GM12878 (cell line): ENCODE measurements at places on chromosomes 7 and 10. TPM values are rescaled to one million over a fixed set of nuclear protein-coding genes. Genes with fewer than 3 reads are reported as not detected.

- H3K4me1 ChIP-seq, result no peaks in the 10 kb centered on the region
- H3K27me3 ChIP-seq, result no peaks in the 10 kb centered on the region
- no peak for DNase-seq
Measured at GRCh38 chr10:112739592-112740353, 210.3 kb upstream of the TCF7L2 start.

- H3K4me1 ChIP-seq, result no peaks in the 10 kb centered on the region
- H3K36me3 ChIP-seq, result no peaks in the 10 kb centered on the region
- DNase-seq, result no peak
- no peak overlapping the region for H3K4me3 ChIP-seq
- H3K27me3 ChIP-seq, result no peaks in the 10 kb centered on the region
Measured at GRCh38 chr10:104892879-104893617, 252.0 kb downstream of the SORCS3 start.

GRCh38 chr7:77202481-77202976 is 2.9 kb upstream of the FGL2 start:
- H3K4me1 ChIP-seq, result peaks cover 40% of the 10 kb centered on the region
- no peaks in the 10 kb centered on the region for H3K27me3 ChIP-seq
- no peaks in the 10 kb centered on the region for H3K36me3 ChIP-seq
- DNase-seq, result peak; percentile 83
- H3K4me3 ChIP-seq, result peak overlapping the region; percentile 26; the same call in 1 of the 2 replicates

DNA sequence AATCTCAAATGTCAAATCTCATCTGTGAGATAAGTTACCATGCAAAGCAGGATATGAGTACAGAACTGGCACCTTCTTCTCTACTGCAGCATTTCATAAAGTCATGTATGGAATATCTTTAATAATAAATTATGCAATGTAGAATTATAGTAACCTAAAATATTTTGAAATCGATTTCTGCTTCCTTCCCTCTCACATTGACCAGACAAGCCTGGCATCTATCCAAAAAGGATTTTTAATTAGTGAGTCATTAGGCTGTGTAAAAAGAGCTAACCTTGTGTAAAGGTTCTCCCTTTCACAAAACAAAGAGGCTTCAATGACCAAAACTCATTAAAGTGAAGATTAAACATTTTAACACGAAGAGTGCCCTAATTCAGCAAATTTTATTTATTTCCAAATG is 48.8 kb upstream of the EXOC6 start:
- no peaks in the 10 kb centered on the region for H3K36me3 ChIP-seq
- no peaks in the 10 kb centered on the region; the same call in 1 of the 2 replicates for H3K27me3 ChIP-seq
- no peak overlapping the region for H3K4me3 ChIP-seq
- no peaks in the 10 kb centered on the region for H3K4me1 ChIP-seq
- DNase-seq, result no peak
- H3K27ac ChIP-seq, result no peak overlapping the region

DNA sequence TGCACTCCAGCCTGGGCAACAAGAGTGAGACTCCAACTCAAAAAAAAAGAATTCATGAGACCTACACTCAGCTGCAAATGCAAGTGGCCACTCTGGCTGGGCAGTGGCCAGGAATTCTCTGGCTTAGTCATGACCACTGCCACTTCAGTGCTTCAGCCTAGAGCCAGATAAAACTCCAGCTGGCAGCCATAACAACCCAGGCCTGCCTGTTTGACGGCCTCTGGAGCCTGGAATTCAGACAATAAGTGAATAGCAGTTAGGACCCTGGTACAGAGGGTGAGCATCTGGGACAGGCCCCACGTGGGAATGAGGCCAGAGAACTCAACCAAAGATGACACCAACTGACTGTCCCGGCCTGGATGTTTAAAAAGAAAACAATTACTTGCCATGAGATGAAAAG is 18.9 kb downstream of the RCC1L start:
- peaks cover 18% of the 10 kb centered on the region for H3K36me3 ChIP-seq
- no peak overlapping the region for H3K4me3 ChIP-seq
- no peaks in the 10 kb centered on the region for H3K4me1 ChIP-seq
- H3K27me3 ChIP-seq, result no peaks in the 10 kb centered on the region

GRCh38 chr7:106377847-106378361 is 93.1 kb upstream of the NAMPT start:
- DNase-seq, result no peak
- H3K4me3 ChIP-seq, result no peak overlapping the region
- H3K27me3 ChIP-seq, result no peaks in the 10 kb centered on the region
- no peaks in the 10 kb centered on the region for H3K4me1 ChIP-seq
- no peak overlapping the region for H3K27ac ChIP-seq

DNA sequence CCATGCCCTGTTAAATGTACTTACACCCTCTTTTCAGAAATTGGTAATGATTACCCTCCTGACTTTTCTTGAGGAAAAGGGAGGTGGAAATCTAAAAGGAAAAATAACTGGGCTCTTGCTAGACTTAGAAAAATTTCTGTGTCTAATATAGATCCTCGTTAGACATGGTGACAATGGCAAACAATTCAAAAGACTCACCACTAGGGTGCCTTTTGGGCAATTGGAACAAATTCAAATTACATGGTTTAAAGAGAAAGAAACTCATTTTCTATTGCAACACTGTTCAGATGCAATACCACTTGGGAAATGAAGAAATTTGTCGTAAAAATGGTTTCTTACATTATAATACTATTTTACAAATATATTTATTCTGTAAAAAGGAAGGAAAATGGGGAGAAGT is 950.1 kb downstream of the GRM8 start:
- no peaks in the 10 kb centered on the region for H3K4me1 ChIP-seq
- DNase-seq, result no peak
- no peaks in the 10 kb centered on the region for H3K36me3 ChIP-seq
- H3K4me3 ChIP-seq, result no peak overlapping the region
- H3K27me3 ChIP-seq, result no peaks in the 10 kb centered on the region
- no peak overlapping the region for H3K27ac ChIP-seq

DNA sequence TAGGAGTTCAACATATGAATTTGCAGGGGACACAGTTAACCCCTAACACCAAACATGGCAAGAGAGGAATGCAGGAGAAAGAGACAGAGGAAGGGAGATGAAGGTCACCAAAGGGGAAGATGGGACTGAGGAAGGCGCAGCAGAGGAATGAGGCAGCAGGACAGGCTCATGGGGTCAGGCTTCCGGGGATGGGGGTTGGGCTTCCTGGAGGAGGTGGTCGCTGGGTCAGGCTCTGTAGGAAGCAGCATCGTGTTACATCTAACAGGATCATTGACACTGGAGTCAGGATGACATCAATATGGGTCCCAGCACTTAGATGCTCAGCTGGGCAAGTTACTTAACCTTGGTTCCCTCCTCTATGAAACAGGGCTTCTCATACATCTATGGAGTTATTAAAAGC is 113.2 kb downstream of the NPTX2 start:
- H3K4me1 ChIP-seq, result no peaks in the 10 kb centered on the region
- no peaks in the 10 kb centered on the region for H3K36me3 ChIP-seq
- no peak overlapping the region for H3K27ac ChIP-seq
- DNase-seq, result no peak
- H3K4me3 ChIP-seq, result no peak overlapping the region
- H3K27me3 ChIP-seq, result no peaks in the 10 kb centered on the region; the same call in 1 of the 2 replicates

DNA sequence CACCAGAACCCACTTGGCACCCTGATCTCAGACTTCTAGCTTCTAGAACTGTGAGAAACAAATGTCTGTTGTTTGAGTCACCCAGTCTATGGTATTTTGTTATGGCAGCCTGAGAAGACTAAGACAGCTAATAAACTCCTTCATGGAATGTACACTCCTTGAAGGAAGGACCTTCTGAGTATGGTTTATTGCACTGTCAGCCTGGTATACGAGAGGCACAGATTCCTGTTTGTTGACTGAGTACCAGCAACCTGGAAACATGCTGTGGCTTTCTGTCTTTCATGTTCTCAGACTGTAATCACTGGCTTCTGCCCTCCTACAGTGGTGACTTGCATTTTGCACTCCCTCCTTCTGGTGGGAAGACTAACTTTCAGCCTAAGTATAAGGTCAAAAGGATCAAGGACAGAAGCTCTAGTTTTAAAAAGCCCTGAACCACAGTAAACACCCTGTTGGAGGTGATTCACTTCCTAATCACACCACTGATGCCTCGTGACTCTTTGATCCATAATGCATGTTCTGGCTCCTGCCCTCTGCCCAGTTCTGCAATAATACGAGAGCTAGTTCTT is 319.0 kb upstream of the NPSR1 start:
- no peaks in the 10 kb centered on the region for H3K4me1 ChIP-seq
- no peaks in the 10 kb centered on the region for H3K36me3 ChIP-seq
- H3K4me3 ChIP-seq, result no peak overlapping the region
- H3K27me3 ChIP-seq, result no peaks in the 10 kb centered on the region
- no peak overlapping the region for H3K27ac ChIP-seq

- H3K27me3 ChIP-seq, result no peaks in the 10 kb centered on the region
- H3K4me3 ChIP-seq, result no peak overlapping the region
- H3K27ac ChIP-seq, result peak overlapping the region; percentile 36
- H3K36me3 ChIP-seq, result no peaks in the 10 kb centered on the region; the same call in 1 of the 2 replicates
- DNase-seq, result no peak
- peaks cover 54% of the 10 kb centered on the region for H3K4me1 ChIP-seq
Measured at GRCh38 chr7:131011976-131012375, 278.0 kb upstream of the KLF14 start.

MIOS gene
- total RNA-seq, result 54.7 and 56.8 TPM in 2 replicates

DGKB gene
- not detected in 2 replicates for total RNA-seq

C7orf25 gene
- 3.2 and 3.6 TPM in 2 replicates for total RNA-seq

EPO gene
- 0.16 TPM in 1 of 2 replicates, not detected in the other for total RNA-seq

STYXL1 gene
- 25.6 and 29.3 TPM in 2 replicates for total RNA-seq

EN2 gene
- total RNA-seq, result not detected in 2 replicates
